ENCODE measurements at places on chromosomes 5 and 9.
A peak's percentile ranks its signal among the peaks of the same experiment; 100 is the strongest.

DNA sequence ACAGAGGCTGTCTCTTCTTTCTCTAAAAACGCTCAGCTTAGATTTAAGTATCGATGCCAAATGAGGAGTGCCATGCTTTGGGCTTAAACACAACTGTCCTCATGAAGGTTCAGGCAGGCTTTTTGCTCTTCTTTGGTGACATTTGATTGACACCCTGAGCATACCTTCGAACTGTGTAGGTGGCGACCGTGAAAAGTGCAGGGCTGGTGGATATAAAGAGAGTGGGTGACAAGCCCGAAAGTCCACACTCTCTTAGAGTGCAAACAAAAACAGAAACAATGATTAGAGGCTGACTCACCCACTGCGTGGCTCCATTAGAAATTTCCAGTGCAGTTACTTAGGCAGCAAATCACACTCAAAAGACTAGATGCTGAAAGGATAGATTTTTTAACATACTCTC is 141.7 kb downstream of the SYK start:
- DNase-seq, result no peak

DNA sequence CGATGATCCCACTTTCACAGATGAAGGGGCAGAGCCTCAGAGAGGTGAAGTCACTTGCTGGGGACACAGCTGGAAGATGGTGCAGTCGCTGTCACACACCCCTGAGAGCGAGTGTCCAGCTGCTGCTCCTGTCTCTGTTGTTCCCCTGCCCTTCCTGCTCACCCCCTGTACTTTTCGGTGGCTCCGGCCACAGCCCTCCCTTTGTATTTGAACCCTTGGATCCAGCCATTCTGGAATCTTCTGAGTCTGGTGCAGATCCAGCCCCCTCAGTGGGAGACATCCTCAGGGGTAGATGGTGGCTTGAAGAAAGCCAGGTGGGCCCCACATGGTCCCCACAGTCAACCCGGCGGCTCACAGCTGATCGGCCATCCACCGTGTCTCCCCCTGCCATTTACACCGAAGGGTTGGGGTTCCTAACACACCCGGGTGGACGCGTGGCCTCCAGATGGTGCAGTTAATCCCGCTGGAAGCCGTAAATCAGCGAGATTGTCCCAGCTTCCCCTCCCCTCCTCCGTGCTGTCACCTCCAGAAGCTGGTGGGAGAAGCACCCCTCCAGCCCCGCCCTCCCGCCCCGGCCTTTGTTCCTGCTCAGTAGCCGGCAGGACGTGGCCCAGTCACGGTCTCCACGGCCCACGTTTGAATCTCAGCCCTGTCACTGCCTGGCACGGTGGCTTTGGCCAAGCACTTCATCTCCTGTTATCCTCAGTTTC is 204.8 kb downstream of the C9orf50 start:
- no peak for DNase-seq

GRCh38 chr5:94197970-94198369 is 420.4 kb downstream of the KIAA0825 start:
- DNase-seq, result no peak

DNA sequence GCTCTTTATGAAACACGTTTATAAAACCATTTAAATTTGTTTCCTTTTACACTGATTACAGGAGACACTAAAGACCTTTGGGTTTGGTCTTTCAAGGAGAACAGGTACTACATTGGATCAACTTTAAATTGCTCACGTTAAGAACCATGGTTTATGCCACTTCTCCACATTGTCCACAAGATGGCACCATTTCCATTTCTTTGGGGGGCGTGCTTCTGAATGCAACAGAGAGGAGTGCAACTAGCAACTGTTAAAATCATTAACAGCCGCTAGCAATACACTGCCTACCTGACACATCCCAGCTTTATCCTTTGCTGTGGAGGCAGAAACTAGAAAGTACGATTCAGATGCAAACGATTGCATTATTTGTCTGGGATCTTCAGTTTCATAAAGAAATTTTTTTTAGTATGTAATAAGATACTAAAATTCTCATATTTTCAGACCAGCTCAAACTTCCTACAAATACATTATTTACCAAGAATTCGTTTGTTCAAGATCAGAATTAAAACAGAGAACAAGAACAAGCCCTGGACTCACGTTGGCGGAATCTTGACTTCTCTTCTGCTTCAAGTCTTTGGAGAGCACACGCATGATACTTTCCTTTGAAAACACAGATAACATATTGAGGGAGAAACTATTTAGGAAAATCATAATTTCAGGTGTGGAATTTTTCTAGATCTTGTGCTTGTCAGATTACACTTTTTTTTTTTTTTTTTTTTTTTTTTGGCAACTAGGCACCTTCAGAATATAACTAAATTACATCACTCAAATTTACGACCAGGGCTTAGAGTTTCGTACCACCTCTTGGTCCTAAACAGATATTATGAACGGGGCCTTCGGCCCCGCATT is 702 bp downstream of the CDC20B start:
- peak; percentile 63 for DNase-seq

DNA sequence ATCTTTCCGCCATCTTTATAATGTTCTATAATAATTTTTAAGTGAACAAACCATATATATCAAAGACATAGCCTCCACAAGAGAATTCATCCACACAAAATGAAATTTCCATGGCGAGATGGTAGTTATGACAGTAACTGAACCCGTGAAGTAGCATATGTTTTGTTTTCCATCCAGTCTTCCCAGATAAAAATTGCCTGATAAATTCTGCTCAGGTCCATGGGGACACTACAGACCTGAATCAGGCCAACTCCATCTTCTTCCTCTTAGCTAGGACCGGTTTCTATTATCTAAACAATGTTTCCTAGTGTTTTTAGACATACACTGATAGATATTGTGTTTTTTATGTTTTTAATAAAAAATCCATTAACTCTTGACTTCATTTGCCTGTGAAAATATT is 235.7 kb downstream of the PLK2 start:
- no peak for DNase-seq
